ENCODE measurements at places on chromosomes 13 and 19. TPM values are rescaled to one million over a fixed set of nuclear protein-coding genes. Genes with fewer than 3 reads are reported as not detected.

DNA sequence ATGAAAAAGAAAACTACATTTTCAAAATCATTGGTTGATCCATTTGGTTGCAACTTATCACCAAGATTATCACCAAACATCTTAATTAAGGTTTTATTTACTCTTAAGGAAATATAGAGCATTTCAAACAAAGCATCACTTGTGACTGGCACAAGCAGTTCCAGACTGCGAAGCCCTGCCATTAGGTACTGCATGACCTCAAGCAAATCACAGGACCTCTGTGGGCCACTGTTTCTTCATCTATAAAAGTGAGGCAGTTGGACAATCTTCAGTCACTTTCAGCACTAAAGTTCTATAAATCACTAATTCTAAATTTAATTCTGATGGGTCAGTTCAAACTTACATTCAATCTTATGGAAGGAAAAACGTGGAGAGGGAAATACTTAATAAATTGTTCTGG is 2.0 kb downstream of the ELF1 start:
- DNase-seq, result no peak

GRCh38 chr19:3785451-3785937 is 687 bp downstream of the MATK start:
- DNase-seq, result no peak

DNA sequence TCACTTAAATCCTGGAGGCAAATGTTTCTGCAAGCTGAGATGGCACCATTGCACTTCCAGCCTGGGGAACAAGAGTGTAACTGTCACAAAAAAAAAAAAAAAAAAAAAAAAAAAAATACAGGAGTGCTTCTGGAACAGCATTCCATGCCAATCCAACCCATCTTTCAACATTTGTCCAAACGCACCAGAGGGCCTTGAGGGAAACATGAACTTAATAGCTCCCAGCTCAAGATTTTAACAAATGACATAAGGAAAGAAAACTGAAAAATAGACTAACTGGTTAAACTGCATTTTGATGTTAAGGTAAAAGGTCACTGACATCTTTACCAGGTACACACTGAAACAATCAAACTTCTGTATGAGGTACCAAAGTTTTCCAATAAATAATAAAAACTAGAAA is 47.7 kb upstream of the ZNF83 start:
- no peak for DNase-seq

DNA sequence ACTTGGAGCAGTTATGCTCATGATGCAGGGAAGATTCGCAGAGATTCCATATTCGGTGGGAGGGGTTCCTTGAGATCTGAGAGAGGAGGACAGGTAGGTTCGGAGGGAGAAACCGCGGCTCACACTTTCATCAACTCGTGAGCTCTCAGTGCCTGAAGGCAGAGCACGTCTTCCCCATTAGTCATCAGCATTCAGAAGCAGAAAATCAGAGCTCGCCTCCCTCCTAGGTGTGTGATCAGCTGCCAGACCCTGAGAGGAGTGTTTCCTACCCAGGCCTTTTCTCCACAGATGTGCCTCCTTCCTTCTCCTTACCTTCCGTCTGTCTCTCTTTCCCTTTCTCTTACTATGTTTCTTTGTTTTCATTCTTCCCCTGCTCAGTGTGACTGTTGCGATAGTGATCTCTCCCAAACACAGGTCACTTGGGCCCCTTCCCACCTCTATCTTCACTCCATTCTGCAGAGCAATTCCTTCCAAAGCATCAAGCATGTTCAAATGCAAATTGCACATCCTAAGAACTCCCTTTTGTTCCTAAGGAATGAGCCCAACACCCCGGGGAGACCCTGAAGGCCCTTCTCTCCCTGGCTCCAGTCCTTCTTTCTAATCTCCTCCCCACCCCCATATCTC is 389.5 kb downstream of the UQCRFS1 start:
- no peak for DNase-seq

- DNase-seq, result no peak
These were observed 12.1 kb downstream of the GPR18 start for GRCh38 chr13:99246100-99246499.

GRCh38 chr13:90553159-90553558 is 794.3 kb upstream of the MIR17HG start:
- DNase-seq, result no peak

GRCh38 chr13:71830323-71830722 is 36.7 kb downstream of the DACH1 start:
- no peak for DNase-seq

DNA sequence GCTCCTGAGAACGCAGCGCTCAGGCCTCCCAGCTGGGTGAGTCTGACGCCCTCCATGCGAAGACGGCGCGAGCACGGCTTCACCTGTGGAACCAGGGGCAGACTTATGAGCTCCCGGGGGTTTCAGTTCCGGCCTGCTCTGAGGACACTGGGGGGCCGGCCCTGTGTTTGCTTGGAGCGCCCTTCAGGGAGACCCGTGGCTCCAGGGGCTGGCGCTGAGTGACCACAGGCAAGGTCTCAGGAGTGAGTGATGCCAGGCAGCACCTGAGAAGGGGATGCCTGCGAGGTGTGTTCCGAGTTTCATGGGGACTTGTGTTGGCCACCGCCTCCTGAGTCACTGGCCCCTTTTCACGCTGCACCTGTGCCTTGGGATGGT is 4.5 kb downstream of the MCF2L start:
- DNase-seq, result no peak

DNA sequence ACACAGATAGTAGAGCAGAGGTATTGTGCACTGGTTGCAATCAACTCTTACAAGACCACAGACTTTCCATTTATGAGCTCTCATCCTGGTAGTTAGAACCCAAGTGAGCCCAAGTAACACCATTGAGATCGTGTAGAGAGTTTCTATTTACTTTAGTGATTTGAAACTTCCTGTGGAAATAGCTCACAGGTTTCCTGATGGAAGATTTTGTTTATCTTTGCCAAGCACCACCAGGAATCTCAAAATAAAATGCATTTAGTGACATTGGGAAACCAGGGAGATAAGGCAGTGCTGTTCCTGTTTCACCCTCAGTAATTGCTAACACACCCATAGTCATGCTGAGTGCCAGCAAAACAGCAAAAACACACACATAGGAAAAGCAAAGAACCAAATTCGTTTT is 102.5 kb downstream of the FLT1 start:
- DNase-seq, result peak; percentile 21

DNA sequence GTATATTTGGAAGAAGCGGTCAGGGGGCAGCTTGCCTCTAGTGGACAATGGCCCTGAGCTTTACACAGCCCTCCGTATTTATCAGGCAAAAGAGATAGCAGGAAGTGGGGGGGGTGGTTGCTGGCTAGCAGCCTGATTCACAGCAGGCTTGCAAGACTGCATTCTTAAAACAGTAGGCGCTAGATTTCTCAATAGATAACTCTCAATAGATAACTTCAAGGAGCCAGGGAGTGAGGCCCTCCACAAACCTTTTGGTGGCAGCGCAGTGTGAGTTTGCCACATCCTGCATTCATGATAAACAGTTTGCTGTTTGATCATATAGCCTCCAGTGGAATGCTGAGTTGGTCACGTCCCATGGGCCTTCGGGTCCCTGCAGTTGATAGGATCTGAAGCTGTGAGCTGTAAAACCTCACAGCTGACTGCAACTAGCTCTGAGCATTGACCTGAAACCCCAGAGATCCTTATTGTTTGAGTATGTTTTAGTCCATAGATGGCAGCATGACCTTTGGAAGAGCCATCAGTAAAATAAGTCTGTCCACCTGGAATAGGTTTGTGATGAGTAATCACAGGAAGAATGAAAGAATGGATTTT is 12.2 kb downstream of the FPR3 start:
- DNase-seq, result no peak

GRCh38 chr13:95498886-95499285 is 53.6 kb upstream of the CLDN10 start:
- DNase-seq, result no peak

GRCh38 chr13:76503291-76503690 is 382.9 kb downstream of the KCTD12 start:
- DNase-seq, result no peak

DNA sequence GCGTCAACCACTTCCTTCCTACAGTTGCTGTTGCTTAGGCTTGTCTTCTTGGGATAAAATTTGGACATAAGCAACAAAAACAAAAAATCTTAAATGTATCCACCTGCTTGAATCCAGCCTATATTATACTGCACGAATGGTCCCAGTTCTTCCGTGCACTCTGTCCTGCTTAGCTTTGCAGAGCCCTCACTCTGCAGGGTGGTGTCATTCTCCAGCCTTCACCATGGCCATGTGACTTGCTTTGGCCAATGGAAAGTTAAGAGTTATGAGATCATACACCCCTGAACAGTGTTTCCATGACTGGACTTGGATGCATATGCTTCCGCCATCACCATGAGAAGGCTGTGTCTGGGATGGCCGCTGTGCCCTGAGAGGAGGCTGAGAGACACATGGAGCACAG is 27.4 kb upstream of the SACS start:
- DNase-seq, result no peak

EFNB2 gene
- 3.4 TPM for total RNA-seq

PPM1N gene
- total RNA-seq, result 0.99 TPM

RDH8 gene
- not detected for total RNA-seq

OR10H2 gene
- total RNA-seq, result not detected

DPF1 gene
- total RNA-seq, result 2.7 TPM

CEACAM1 gene
- not detected for total RNA-seq

C5AR2 gene
- 0.63 TPM for total RNA-seq

ANO8 gene
- total RNA-seq, result 6.1 TPM

All from fibroblast of the aortic adventitia (primary cell).